Skeletal muscle cell (primary cell): ENCODE measurements at places on chromosomes 7 and 10.

GRCh38 chr7:30309842-30310435 lies 25.5 kb downstream of the ZNRF2 start:
- DNase-seq, result no peak

- no peak for DNase-seq
Measured at GRCh38 chr7:74183653-74184450, 9.7 kb downstream of the EIF4H start.

GRCh38 chr7:151062399-151063211 lies 3.2 kb downstream of the SLC4A2 start:
- DNase-seq, result no peak

DNA sequence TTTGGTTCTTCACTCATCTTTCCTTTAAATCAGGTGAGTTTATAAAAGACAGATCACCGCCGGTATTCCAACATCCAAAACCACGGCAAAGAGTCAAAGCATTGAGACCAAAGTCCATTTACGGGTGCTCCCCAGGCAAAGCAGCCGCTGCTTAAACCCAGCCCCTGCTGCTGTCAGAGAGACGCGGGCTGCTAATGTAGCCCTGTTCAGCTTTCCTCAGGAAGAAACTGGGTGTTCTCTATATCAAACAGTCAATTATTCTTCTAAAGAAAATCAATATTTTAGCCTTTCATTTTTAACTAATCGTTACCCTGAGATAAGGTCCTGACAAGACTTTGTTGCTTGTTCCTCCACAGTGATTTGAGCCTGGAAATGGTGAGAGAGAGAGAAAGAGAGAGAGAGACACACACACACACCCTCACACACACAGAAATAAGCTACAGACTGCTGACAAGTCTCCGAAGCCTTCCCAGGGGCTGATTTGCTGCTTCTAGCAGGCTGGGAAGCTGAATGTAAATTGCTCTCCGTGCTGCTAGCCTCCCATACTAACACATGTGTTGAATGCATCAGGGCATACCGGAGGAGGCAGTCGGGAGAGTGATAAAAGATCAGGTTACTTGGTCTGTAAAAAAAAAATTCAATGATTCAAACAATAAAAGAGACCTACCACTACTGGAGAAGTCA lies 183.0 kb upstream of the ANK3 start:
- peak; percentile 66 for DNase-seq

DNA sequence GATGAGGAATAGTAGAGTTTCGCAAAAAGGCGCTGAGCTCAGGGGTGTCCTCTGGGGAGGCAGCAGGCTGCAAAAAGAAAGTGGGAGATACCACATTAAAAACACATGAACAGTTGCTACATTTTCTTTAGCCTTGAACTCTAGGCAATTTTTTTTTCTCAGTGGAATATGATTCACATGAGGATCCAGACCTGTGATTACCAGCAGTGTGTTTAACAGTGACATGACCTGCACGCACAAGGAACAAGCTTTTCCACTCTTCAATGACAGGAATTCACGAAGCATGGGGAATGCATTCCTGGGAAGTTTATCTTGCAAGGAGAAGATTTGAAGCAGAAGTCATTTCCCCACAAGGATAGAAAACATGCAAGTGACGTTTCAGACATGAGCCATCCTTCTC lies 161.6 kb downstream of the ITGA8 start:
- DNase-seq, result peak; percentile 14

- DNase-seq, result no peak
Measured at GRCh38 chr10:3362394-3362793, 189.8 kb upstream of the PITRM1 start.

DNA sequence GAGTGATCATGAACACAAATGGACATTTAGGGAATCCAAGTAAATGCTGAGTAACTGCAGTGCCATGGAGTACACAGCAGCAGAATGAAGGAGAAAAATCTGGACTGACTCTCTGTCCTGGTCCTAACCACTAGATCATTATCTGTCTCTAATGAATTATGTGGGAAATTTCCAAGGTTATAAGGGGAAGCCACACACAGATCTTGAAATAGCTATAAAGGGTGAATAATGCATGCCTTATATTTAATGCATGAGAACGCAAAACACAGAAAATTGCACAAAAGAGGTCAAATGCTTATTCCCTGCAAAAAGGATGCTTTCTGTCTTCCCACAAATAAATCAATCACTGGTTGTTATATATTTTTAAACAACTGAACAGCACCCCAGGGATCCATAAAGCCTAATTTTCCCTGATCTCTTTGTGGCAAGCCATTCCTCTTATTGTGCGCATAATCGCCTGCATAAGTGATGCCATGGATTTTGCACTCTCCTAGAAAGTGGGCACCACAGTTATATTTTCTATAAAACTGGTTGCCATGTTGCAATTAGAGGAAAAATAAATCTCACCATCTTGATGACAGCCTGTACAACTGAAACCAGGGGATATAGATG lies 201.8 kb downstream of the XPNPEP1 start:
- DNase-seq, result no peak
